ENCODE measurements at places on chromosomes 12 and 14.

DNA sequence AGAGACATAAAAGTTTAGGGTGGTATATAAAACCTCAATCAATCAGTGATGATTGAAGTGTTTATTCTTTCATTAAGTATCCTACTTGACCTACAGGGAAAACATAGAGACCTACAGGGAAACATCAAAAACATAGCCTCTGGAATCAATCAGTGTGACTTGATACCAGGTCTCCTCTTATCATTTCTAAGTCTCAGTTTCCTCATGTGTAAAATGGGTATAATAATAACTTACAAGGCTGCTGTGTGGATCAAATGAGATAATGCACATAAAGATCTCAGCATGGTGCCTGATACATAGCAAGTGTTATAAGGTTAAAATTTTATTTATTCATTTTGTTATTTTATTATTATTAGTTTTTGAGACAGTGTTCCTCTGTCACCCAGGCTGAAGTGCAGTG is 22.2 kb upstream of the GNPTAB start:
- no peak for DNase-seq

- no peak for DNase-seq
These were observed 137.4 kb downstream of the CALM1 start for GRCh38 chr14:90534091-90534837.

DNA sequence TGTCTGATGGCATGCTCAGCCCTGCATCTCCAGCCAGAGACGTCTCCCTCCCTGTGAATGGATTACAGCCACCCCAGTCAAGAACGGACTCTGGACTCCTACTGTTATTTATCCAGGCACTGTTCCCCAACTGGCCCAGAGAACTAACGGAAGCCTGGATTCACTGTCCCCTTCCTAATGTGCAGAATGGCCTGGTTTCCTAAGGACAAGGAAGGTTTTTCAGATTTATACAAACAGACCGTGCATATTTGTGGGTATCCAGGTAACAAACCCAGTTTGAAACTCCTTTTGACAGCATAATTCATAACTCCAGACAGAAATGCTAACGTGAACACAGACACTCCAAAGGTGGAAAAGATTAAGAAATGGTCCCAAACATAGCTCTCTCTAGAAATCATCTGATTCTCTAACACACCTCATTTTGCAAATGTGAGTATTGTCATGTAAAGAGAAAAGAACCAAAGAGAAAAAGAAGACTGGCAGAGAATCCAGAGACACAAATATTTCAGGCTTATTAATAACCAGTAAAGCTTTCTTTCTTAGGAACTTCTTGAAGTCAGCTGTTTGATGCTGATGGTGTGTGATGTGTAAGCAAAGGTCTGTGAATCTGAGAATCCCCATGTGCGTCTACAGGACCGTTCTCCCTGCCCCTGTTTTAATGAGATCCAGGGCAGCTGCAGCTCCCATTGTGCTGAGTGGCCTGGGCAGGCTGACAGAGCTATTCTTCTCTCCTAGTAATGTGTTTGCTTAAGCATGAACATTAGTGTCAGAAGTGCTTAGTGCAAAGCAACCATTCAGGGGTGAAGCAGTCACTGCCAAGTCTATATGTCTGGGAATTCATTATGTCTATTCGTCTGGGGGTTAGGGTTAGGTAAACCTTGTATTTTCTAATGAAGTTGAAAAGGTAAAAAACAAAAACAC is 86.8 kb upstream of the HIF1A start:
- no peak for DNase-seq

DNA sequence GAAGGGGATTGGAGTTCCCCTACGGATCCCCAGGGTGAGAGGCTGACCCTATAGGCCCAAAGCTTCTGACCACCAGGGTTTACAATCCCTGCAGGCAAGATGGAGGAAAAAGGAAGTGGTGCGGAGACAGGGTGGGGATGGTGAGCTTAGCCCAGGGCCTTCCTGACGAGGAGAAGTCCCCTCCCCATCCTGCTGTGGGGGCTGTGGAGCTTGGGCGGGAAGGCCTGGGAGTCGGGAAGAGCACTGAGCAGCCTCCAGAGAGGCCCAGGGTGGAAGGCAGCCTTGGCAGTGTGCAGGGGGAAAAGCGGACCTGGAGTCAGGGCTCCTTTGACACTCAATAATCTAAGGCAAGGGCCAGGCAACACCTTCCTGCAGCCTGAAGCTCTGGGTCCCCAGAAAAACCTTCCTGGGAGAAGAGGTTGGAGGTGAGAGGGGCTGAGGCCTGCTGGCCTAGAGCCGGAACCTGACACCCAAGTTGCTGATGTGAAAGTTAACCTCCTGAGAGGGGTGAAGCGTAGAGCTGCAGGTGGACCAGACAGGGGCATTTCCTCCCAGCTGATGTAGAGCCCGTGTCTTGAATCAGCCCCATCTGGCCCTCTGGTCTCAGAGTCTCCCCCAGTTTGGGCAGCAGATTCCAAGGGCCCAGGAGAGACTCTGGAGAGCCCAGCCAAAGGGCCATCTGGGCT is 6.0 kb downstream of the HDAC7 start:
- no peak for DNase-seq

GRCh38 chr14:91008759-91009409 is 51.6 kb downstream of the RPS6KA5 start:
- no peak for DNase-seq

DNA sequence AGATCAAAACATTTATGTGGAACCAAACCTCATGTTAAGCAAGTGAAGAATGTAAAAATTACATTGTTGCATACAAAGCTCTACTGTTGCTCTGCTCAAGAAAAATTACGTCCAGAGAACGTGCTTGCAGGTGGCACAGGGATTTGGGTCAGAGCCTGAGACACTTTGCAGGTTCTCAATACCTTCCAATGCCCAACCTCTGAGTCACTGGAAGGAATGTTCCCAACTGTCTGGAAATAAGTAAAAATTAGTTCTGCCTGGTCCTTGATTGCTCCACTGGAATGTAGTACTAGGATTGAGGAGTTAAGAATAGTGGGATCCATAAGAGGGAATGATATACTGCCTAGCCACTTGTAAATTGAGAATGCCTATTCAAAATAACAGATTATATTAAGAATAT is 2.8 kb upstream of the IFNG start:
- DNase-seq: no peak

DNA sequence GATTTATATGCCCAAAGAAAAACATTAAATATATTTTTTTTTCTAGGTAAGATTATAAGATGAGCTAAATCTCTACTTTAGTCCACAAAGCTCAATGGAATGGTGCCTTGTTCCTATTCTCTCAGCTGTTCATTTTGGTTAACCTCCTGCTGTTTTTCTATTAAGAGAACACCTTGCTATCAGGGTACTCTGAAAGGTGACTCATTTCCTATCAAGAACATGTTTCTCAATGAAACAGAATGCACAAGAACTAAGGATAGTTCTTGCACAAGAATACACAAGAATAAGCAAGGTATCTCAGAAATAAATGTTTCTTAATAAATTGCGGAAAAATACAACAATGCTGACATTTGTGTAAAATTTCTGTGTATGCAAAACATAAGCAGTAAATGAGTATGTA is 14.1 kb downstream of the ABCD2 start:
- DNase-seq: no peak

- DNase-seq: no peak
These were observed 1.8 kb upstream of the RAB21 start for GRCh38 chr12:71752891-71753290.

GRCh38 chr14:98622208-98623051 is 649.6 kb downstream of the BCL11B start:
- DNase-seq: no peak

DNA sequence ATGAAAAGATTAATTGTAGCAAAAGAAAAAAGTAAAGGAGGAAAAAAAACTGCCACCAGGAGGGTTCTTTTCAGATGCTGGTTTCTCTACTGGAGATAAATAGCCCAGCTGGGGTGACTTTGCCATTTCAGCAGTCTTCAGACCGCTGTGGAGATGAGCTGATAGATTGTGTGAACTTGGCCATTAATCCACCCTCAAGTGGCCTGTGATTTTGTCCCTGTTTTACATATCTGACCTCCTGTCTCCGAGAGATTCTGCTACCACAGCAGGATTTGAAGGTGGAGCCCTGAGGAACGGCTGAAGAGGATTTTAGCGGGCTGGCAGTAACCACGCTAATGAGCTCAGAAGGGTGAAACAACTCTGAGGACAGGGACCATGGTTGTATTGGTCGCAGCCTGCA is 72.7 kb downstream of the WSCD2 start:
- DNase-seq: no peak

GRCh38 chr12:57451233-57451778 is 3.8 kb upstream of the INHBE start:
- no peak for DNase-seq

- no peak for DNase-seq
These were observed 5.3 kb downstream of the GYS2 start for GRCh38 chr12:21599143-21599999.

- DNase-seq: no peak
These were observed 87.7 kb upstream of the FOXN3 start for GRCh38 chr14:89504602-89505313.

DNA sequence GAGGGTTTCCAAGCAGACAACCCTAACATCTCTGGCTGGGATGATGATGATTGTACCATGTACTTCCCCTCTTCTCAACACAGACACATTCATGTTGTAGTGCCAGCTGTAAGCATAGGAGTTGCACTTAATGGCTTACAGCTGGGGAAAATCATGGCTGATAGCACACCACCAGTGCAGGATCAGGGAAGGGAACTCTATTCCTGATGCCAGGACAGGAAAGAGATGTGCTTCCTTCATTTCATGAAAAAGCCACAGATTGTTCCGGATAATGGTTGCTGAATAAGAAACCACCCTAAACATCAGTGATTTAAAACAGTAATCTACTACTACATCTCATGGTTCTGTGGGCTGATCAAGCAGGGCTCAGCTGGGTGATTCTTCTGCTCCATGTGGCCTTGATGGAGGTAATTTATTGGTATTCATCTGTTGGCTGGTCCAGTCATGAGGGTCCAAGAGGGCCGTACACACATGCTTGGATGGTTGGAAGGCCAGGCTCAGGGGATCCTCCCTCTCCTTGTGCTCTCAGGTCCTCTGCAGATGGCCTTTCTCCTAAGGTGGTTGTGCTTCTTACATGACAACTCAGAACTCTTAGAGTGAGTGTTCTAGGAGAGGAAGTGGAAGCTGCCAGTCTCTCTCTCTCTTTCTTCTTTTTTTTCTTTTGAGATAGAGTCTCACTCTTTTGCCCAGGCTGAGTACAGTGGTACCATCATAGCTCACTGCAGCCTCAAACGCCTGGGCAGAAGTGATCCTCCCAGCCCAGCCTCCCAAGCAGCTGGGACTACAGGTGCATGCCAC is 16.5 kb downstream of the TRAF3 start:
- DNase-seq: no peak

GRCh38 chr14:21185491-21185890 is 29.6 kb upstream of the OR5AU1 start:
- DNase-seq: no peak

DNA sequence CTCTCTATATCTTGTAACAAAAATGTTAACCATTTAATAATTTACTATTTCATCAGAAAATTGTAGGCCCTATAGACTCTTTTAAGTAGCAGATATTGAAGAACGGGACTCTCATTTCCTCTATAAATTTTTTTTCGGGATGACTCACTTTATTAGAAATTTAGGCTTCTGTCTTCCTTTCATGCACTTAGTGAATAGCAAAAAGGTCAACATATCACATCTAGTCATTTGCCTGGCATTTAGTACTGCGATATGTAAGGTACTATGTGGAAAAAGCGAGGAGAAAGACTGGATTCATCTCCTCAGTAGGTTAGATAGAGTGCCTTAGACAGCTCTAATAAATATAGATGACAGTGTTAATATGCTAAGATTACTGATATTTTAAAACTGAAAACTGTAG is 166.3 kb upstream of the PTPRQ start:
- no peak for DNase-seq

- no peak for DNase-seq
These were observed 38.6 kb downstream of the VWF start for GRCh38 chr12:6085841-6086240.

GRCh38 chr14:35406506-35407305 is 2.2 kb upstream of the NFKBIA start:
- DNase-seq: no peak

DNA sequence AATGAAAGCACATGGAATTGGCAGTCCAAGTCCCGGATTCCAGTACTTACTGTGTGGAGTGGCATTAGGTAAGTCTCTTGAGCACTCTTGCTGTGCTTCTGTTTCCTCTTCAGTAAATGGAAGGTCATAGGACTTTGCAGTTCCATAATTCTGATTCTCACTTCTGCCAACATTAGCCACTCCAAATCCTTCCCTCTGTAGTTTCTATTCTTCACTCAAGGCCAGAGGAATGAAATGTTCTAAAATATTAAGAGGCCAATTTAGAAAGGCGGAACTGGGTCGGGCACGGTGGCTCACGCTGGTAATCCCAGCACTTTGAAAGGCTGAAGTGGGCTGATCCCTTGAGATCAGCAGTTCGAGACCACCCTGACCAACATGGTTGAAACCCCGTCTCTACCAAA is 19.8 kb upstream of the SLC5A8 start:
- no peak for DNase-seq

GRCh38 chr14:86619726-86620125 is 1089.8 kb downstream of the FLRT2 start:
- DNase-seq: no peak

DNA sequence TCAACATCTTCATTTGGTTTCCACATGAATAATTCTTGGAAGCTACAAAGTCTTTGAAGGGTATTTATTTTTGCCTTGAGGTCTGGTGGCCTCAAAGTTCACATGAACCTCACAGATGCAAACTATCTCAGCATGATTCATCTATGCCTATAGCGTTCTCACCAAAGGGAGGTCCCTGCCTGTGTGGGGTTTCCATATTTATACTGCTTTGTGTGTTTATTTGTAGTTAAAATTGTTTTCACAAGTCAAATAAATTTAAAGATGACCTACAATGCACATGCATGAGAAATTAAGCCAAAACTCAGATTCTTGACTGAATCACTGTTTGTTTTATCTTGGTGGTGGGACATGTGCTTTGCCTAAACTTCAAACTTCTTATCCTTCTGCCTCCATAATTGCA is 176.7 kb downstream of the PPM1H start:
- DNase-seq: no peak

GRCh38 chr14:68471964-68472508 is 320.8 kb downstream of the ZFP36L1 start:
- no peak for DNase-seq

- DNase-seq: no peak
These were observed 7.9 kb downstream of the OTOGL start for GRCh38 chr12:80107221-80107620.

DNA sequence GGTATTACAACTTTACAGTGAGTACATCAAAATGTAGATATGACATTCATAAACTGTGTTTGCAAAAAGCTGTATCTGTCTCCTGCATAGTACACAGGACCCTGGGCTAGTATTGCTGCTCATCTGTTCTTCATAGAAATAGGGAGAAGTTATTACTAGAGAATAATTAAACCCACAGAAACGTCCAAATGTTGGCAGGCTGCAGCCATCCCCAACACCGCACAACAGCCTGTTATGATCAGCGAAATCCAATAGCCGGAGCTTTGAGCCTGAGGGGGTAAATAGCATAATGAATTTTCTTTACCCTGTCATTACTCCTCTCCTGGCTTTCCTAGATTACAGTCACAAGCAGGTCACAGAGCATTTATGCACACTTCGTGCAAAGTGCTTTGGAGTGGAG is 178.0 kb downstream of the DACT1 start:
- DNase-seq: no peak
